ENCODE measurements at places on chromosomes 16 and 17.

DNA sequence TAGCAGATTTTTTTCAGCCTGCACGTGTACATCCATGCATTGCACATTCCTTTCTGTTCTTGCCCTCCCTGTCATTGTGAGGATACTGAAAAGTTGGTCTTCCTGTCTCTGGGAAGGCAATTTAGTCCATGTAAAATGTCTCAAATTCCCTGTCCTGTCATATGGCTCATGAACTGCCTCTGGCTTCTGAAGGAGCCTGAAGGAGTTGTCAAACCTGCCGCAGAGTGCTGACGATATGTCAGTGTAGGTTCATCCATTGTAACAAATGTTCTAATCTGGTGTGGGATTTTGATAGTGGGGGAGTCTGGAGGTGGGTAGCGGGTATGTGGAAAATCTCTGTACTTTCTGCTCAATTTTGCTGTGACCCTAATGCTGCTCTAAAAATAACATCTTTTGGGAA lies 59.6 kb downstream of the YPEL2 start:
- no peak for DNase-seq

DNA sequence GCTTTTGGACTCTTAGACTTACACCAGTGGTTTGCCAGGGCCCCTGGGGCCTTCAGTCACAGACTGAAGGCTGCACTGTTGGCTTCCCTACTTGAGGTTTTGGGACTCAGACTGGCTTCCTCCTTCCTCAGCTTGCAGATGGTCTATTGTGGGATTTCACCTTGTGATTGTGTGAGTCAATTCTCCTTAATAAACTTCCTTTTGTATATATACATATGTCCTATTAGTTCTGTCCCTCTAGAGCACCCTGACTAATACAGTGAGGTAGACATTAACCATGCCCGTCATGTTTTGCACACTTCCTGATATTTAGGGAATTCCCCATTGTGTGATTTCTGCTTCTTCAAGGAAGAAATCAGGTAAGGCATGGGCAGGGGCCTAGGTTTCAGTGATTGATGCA lies 147.8 kb upstream of the CA10 start:
- DNase-seq = no peak

GRCh38 chr16:11056090-11056992 lies 112.0 kb downstream of the CLEC16A start:
- DNase-seq = no peak

GRCh38 chr17:36461330-36462110 lies 25.0 kb upstream of the ZNHIT3 start:
- no peak for DNase-seq

DNA sequence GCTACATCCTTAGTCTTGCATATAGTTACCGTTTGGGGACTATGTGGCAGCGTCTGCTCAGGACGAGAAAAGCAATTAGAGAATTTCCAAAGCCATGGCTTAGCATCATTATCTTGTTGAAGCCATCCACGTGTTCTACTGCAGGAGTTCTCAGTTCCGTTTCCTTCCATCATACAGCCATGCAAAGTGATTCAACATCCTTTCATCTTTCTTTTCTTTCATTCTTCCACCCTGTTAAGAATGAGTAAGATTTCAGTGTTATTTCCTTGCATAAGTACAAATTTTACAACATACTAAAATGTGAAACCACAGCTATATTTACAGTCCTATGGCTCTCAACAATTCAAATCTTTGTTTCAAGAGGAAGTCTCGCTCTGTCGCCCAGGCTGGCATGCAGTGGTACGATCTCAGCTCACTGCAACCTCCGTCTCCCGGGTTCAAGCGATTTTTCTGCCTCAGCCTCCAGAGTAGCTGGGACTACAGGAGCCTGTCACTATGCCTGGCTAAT lies 3.8 kb downstream of the MARF1 start:
- DNase-seq = no peak

GRCh38 chr17:10744501-10745000 lies 14.7 kb upstream of the TMEM220 start:
- DNase-seq = peak; percentile 61

GRCh38 chr16:89147085-89147817 lies 24.3 kb upstream of the CDH15 start:
- DNase-seq = no peak

DNA sequence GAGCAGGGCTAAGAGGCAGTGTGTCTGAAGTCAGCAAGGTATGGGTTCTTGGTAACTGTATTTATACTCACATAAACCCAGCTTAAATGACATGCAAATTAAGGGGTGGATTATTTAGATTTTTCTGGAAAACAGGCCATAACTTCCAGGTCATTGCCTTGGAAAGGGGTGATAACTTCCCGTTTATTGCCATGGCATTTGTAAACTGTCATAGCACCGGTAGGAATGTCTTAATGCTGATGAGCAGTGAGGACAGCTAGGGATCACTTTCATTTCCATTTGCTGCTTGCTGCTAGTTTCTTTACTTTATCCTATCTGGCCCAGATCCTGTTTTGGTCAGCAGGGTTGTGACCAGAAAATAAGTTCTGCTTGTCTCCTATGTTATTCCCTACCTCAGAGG lies 1336.7 kb downstream of the CDH11 start:
- no peak for DNase-seq

- DNase-seq = no peak
These were observed 25.6 kb downstream of the ITGB3 start for GRCh38 chr17:47279062-47279801.

DNA sequence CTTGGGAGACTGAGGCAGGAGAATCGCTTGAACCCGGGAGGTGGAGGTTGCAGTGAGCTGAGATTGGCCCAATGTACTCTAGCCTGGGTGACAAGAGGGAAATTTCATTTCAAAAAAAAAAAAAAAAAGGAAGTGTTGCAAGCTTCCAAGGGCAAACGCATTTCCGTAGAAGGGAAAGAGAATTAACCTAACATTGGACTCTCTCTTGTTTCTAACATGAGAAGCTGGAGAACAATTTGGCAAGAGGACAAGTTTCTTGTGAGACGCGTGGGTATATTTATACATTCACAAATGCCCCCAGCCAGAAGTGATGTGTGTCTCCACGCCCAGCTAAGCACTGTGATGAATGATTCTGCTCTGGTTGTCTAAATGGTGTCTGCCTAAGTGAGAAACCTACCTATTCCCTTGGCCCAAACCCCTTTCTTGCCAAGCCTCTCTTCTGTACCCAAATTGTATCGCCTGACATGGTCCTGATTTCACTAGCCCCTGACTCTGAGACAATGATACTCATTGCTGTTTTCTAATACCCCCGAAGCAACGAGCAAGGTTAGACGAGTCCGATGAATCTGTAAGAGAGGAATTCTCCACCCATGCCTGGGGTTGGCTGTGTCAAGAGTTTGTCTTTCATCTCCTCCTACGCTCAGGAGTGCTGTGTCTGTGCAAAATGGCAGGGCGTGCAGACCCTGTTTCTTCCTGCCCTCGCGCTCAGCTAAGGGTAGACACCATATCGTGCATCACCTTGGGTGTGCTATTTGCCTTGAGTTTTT lies 14.2 kb upstream of the ST6GALNAC2 start:
- DNase-seq = no peak

GRCh38 chr17:50627036-50627781 lies 7.5 kb upstream of the ABCC3 start:
- DNase-seq = no peak

DNA sequence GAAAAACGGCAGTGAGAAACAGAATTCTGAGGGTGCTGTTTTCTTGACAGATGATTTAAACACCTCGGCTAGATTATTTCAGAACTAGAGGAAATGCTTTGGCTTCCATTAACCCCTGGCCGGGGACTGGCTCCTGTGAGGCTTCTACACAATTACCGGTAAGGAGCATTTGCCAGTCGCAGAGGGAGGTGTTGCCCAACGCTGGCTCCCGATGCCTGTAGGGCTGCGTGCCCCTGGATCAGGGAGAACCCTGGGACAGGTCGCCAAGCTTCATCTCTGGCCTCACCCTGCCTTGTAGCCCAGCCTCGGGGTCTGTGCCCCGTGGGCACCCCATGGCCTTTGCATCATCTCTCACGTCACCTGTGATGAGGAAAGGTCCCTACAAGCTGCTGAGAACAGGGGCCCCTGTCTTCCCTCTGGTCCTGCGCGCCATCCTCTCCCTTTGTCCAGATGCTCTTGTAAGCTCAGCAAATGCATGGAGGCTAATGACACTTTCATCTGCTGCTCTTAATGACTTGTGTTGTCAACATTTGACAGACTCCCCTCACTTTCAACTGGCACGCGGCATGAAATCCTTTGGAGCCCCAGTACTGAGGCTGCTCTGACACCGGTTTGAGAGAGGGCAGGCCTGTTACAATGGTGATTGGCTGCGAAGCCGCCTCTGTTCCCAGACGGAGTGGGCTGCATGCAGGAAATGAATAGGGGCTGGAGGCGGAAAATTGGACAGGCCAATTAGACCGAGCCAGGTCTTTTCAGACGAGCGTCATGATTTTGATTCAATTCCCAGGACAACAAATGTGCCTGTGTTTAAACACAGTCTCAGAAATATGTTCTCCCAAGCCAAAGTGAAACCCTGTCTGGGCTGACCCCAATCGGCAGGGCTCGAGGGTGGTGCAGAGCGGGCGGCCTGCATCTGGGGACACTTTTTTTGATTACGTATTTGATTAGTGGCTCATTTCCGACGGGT lies 85.5 kb upstream of the DOC2B start:
- DNase-seq = no peak

DNA sequence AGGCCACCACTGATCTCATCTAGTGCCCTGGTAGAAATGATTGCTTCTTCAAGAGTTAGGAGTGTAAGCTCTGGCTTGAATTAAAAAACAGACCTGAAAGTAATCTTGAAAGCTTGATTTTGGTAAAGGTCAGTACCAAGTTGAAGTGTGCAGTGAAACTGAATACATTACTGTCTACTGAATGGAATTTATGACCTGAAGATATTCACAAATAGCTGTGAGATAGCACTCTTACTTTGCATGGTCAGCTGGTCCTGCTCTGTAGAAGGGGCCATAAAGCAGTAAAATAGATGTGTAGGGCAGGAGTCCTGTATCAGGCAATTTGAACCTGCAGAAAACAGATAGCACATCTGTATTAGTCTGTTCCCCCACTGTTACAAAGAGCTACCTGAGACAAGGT lies 78.6 kb downstream of the MYH13 start:
- no peak for DNase-seq

- peak; percentile 53 for DNase-seq
These were observed 6.6 kb upstream of the ARMC5 start for GRCh38 chr16:31452631-31453106.

GRCh38 chr17:29568331-29569244 lies at the start of gene TP53I13:
Gene TP53I13 (plus strand): TSS chr17:29568701. CDS start chr17:29568759, 58 bp downstream.
- DNase-seq = peak; percentile 96

DNA sequence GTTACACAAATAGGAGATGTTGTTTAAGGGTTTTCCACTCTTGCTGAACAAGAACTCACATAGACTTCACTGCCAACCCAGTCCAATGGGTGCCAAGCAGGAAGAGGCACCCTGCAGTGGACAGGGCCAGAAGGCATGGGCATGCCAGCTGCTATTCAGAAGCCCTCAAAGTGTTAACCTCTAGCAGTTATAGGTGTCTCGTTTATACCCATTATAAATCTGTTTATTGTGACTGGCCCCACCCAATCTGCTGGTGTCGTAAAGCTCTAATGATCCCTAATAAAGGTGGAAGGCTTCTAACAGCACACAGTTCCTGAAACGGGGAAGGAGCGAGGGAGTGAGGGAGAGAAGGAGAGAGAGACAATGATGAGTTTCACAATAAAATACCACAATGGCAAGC lies 23.9 kb downstream of the HNF1B start:
- DNase-seq = no peak

DNA sequence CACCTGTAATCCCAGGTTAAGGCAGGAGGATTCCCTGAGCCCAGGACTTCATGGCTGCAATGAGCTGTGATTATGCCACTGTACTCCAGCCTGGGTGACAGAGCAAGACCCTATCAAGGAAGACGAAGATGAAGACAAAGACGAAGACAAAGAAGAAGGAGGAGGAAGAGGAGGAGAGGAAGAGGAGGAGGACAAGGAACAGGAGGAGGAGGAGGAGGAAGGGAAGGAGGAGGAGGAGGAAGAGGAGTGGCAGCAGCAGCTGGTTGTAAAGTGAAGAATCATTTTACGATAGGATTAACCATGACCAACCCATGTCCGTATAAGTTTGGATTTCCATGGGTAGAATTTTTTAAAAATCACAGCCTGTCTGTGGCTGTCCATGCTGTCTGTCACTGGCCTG lies 316.8 kb upstream of the TNRC6C start:
- no peak for DNase-seq

GRCh38 chr16:84026606-84027005 lies 16.0 kb downstream of the SLC38A8 start:
- no peak for DNase-seq

DNA sequence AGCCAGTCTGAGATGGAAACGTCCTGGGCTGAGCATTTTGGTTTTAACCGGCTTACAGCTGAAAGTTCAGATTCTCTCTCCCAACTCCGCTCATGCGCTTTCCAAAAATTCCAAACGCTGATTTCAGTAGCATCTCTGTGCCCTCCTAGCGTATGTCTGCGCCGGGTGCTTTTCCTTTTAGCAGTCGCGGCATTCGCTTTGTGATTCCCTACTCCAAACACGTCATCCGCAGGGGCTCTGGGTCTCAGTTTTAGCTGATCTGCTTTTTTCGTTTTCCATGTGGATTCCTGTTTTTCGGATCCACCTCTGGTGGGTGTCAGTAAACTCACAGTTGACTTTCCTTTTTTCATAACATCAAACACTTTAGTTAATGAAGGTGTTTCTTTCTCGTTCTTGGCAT lies 22.1 kb upstream of the TVP23A start:
- no peak for DNase-seq

DNA sequence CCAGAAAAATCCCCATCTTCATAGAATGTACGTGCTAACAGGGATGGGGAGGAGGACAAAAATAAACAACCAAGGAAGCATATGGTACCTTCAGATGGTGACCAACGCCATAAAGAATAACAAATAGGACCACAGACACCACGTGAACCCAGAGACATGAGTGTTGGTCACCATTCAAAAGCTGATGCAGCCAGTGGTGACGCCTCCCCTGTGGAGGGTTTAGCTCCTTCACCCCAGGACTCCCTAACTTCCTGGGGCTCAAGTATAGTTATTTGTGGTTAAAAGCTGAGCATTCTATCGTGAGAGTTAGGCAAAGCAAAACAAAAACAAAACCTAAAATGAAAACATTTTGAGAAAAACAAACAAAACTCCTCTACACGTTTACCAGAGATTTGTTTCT lies 184.7 kb downstream of the SOX9 start:
- no peak for DNase-seq

GRCh38 chr17:41571561-41572434 lies at the start of gene KRT9:
Gene KRT9 (minus strand): TSS chr17:41572059. CDS start chr17:41571992, 67 bp downstream.
- no peak for DNase-seq

DNA sequence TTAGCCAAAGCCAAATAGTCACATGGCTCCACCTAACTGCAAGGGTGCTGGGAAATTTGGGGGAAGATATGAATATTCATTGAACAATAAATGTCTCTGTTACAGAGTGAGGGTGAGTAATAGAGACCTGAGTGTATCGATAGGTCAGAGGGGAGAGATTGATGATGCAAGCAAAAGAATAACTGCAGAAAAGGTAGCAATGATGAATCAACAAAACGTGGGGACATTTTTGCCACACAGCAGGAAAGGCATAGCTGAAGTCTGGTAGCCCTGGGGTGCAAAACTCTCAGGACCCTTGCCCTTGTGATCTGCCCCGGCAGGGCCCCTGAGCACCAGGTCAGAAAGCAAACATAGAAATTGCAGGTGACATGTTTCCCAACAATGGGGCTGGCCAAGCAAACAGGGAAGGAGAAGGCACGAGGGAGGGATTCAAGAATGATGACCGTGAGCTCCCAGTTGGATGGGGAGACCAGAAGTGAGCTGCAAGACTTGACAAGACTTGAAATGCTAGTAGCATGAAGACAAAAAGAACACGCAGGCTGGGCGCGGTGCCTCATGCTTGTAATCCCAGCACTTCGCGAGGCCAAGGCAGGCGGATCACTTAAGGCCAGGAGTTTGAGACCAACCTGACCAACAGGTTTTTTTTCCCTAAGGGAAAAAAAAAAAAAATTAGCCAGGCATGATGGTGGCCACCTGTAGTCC lies 12.7 kb upstream of the HERPUD1 start:
- no peak for DNase-seq

Measured in activated CD4-positive, alpha-beta T cell treated with anti-CD3 and anti-CD28 coated beads, Interleukin-2, amount 10 ng/mL, durations not matched to agents 24 days and 14 days (primary cell).